Left renal cortex interstitium (tissue), 4 donors: ENCODE measurements at places on chromosomes 6 and 20. TPM values are rescaled to one million over a fixed set of nuclear protein-coding genes. Genes with fewer than 3 reads are reported as not detected.

SLC35F1 gene
- 3.1 TPM for polyA plus RNA-seq

GRCh38 chr20:40805592-40805991, 116.6 kb upstream of the MAFB start:
- no peak for DNase-seq

- DNase-seq = no peak
Measured at GRCh38 chr6:129929433-129929832, 68.3 kb upstream of the TMEM244 start.

ZHX3 gene
- 19.8 TPM for polyA plus RNA-seq

GRCh38 chr6:112626468-112627082, 279.4 kb downstream of the RFPL4B start:
- no peak for DNase-seq

GRCh38 chr6:90413867-90414266, 117.2 kb upstream of the BACH2 start:
- no peak for DNase-seq

NNAT gene
- 135 TPM for polyA plus RNA-seq

GRCh38 chr20:29873946-29874345, 1383.5 kb upstream of the DEFB115 start:
- peak; percentile 6 for DNase-seq

RAET1L gene
- not detected for polyA plus RNA-seq

DNA sequence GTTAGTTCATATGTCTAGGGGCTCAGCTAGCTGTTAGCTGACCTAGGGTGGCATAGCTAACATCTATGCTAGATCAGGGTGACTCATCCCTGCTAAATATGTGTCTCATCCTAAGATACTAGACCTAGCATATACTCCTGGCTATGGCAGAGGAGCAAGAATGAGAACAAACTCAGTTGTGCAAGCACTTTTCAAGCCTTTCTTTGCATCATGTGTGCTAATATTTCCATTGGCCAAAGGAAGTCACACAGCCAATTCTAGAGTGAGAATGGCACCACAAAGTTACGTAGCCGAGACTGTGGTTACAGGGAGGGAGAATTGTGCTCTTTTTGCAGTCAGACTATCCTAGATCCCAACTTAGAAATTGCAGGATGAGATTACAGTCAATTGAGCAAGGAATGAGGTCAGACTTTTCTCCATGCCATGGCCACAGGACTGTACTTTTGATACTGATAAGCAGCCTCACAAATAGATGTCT, 78.7 kb downstream of the PLCB4 start:
- DNase-seq = no peak

POM121L2 gene
- polyA plus RNA-seq = not detected

PRDM1 gene
- polyA plus RNA-seq = 2.4 TPM

CAGE1 gene
- polyA plus RNA-seq = 0.20 TPM

- no peak for DNase-seq
Measured at GRCh38 chr6:116666869-116667268, 1.7 kb downstream of the ZUP1 start.

DNA sequence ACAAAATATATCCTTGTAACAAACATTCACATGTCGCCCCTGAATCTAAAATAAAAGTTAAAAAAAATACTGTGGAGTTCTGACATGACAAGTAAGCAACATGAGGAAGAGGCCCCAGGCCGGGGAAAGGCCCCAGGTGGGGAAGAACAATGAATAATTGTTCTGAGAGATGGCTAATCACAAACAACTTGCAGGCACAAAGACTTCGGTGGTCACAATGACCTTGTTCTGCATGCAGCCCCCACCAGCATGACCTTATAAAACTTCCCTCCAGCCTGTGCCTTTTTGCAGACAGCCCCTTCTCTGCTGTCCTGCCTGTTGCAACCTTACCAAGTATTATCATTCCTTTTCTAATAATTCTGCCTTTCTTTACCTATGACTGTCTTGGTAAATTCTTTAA, 95.7 kb upstream of the MYLIP start:
- no peak for DNase-seq

EIF6 gene
- 182 TPM for polyA plus RNA-seq

CGA gene
- 0.35 TPM for polyA plus RNA-seq

GRCh38 chr6:35299674-35300073, 2.1 kb downstream of the DEF6 start:
- DNase-seq = no peak

MCCD1 gene
- polyA plus RNA-seq = 20.1 TPM

DNA sequence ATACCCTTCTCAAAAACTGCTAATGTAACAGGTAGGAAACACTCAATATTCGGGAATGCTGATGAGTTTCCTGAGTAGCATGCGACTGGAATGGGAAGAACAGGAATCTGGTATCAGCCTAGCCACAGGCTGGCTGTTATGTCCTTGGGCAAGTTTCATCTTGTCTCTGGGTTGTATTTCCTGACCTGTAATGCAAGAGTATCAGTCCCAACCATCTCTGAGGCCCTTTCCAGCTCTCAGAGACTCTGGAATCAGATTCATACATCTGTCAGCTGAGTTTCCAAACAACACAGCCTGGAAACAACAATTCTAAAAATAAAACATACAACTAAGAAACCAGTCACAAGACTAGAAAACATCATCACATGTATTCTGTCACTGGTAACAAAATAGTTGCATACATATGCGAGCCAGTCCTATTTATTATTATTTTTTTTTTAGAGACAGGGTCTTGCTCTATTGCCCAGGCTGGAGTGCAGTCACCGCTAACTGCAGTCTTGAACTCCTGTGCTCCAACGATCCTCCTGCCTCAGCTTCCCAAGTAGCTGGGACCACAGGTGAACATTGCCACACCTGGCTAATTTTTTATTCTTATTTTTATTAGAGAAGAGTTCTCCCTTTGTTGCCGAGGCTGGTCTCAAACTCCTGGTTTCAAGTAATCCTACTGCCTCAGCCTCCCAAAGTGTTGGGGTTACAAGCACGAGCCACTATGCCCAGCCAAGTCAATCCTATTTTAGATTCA, 16.7 kb upstream of the TFAP2A start:
- no peak for DNase-seq

DNA sequence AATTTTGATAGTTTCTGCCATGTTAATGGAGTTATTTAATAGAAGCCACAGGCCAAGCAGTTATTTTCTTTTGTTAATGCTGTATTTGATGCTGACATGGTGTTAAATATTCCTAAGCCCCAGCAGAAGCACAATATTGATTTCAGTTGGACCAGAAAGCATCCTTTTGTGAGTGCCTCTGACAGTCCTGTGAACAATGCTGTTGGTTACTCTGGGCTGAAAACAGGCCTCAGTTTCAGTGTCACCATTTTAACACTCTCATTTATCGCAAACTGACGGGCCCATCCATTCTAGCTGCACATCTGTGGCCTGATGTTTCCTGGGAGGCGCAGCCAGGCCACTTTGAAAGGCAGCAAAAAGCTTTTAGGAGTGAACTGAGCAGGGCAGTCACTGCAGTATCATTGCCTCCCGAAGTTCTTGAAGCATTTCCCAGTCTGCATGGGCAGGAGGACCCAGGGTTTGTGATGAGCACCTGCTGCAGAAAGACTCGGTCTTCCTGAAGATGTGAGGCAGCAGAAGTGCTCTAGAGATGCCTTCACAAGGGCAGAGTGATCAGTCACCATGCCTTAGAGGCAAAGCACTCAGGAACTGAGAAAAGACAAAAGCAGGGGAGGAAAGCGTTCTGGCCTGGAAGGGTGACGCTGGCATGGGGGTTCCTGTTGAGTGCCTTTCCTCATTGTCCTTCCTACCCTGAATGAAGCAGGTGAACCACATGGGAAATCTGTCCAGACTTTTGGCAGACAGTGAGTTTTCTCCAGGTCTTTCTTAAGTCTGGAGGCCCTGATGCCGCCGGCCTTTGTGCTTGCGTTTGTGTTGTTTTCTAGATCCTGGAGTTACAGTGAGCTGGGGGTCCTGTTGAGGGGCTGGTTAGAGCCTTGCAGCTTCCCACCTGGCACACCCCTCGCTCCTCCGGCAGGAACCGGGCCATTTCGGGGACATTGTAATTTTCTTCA, 74.0 kb downstream of the ZDHHC14 start:
- no peak for DNase-seq

DNA sequence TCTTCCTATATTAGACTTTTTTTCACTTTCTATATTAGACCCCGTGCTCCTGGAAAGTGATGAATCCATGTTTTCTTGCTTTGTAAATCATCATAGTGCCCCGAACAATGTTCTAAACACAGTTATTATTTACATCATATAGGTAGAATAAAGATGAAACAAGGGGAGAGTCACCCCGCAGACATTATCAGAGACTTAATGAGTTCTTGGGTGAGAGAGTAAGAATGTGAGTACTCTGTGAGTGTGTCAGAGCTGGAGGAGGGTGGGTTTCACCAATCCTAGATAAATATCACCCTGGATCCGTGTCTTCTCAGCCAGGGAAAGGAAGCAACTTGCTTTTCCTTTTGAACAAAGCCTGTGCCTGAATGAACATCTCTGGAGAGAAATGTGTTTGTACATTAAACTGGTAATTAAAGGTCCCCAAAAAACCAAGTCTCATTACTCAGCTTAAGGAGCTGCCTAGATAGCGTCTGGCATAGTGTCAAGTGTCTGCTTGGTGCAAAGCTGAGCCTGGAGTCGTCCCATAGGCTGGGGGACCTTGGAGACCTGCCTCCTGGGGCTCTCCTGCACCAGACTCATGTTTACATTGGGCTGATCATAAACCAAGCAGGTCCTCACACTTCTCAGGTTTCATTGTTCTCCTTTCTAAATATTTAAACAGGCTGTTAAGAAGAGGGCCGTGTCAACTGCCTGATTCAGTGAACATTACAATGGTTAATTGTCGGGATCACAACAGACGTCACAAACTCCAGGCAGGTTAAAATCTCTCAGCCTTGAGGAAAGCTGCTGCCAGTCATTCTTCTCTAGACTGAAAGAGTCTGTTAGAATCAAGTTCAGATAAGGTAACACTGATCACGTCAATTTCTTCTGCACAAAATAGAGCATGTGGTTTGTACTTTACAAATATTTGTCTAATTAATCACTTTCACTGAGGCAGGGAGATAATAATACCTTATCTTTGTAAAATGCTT, 179.7 kb upstream of the MYLIP start:
- peak; percentile 68 for DNase-seq

DNA sequence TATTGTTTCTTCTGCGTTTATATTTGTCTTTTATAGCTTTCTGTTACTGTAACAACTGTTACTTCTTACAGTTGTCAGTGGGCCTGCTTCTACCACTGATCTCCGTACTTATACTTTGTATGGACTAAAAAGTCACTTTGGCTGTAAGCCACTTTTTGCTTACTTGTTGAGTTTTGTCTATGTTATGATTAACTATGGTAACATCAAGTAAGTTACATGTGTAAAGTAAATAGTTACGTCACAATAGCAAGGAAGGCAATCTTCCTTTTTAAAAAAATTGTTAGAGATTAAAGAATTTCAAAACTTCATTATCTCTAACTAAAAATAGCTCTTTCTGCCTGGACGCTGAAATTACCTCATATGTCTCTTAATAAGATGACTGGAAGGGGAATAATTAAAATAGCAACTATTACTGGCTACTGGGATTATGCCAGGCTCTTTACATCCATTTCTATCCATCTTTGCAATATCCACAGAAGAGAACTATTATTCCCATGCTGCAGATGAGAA, 10.9 kb downstream of the TFB1M start:
- DNase-seq = no peak

TPX2 gene
- 47.1 TPM for polyA plus RNA-seq

MYBL2 gene
- 24.6 TPM for polyA plus RNA-seq

GRCh38 chr6:32763421-32763820, at the start of gene HLA-DQB2:
Gene HLA-DQB2, minus strand, starts transcription at chr6:32763532. Its CDS starts 62 bp downstream, at chr6:32763470.
- no peak for DNase-seq

DNA sequence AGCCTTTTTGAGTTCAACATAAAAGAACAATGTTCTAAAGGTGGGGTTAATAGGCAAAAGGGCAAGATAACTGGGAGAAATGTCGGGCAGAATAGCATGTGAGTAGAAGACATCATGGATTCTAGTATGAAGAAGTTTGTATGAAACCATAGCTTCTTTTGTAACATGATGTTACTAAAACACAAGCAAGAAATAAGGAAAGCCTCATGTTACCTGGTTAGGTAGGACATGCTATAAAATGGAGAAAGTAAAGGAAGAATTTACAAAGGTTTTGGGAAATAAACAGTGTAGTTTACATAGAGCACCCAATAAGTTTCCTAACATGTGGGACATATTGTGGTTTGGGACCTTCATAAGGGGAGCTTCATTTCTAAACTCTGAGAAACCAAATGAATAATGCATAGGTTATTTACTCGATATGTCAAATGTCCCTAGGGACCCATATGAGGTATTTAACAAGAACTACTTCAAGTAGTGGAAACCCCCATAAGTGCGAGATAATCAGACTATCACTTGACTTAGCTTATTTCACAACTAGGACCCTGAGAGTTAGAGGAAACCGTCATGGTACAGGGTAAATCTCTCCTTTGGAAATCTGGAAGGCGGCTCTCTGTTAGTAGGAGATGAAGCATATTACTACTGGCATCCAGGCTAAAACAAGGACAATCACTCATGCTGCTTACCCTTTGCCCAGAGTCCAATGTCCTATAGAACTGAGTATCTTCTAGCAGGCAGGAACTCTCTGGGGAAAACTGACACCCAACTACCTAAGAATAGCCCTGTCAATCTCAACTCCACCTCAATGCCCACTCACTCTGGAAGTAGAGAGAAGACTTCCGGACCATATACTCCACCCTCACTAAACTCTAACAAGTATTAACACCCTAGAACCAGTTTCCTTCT, 57.5 kb downstream of the ILRUN start:
- DNase-seq = no peak

SRSF6 gene
- 277 TPM for polyA plus RNA-seq

MTFR2 gene
- 1.9 TPM for polyA plus RNA-seq

PCSK2 gene
- 0.72 TPM for polyA plus RNA-seq

RNF39 gene
- polyA plus RNA-seq = 1.2 TPM

DNA sequence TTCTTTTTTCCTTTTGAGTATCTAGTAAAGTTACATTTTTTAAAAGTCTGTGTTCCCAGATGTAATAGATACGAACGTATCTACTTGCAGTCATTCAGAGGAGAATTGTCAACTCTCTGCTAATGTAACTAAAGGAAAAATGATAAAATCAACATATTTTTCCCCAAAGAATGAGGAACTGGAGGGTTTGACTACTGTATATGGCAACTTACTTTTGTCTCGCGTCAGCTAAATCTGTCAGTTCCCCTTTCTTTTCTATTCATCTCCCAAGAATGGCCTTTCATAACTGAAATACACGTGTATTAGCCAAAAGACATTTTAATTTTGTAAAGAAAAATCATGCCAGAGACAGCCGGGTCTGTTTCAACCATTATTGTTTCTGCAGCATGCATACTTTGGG, 5.4 kb downstream of the EYA2 start:
- no peak for DNase-seq

GRCh38 chr20:47668313-47669151, 116.7 kb downstream of the SULF2 start:
- DNase-seq = no peak

- DNase-seq = no peak
Measured at GRCh38 chr6:26333476-26334297, 31.3 kb upstream of the BTN3A2 start.

GRCh38 chr6:31175971-31176370, 5.5 kb upstream of the POU5F1 start:
- no peak for DNase-seq

SOX4 gene
- 141 TPM for polyA plus RNA-seq

LHFPL5 gene
- 0.08 TPM for polyA plus RNA-seq

COL11A2 gene
- 5.1 TPM for polyA plus RNA-seq
